ENCODE measurements at places on chromosomes 3 and 15.
A peak's percentile ranks its signal among the peaks of the same experiment; 100 is the strongest.

DNA sequence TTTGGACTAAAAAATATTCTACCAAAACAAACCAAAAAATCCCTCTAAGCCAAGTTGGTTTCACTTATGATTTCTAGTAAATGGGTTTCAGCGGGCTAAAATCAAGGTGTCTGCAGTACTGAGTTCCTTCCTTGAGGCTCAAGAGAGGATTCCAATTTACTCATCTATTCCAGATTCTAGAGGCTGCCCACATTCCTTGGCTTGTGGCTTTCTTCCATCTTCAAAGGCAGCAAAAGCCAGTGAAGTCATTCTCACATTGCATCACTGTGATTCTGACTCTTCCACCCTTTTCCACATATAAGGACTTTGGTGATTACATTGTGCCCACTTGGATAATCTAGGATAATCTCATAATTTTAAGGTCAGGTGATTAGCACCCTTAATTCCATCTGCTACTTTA lies 48.1 kb downstream of the DPPA2 start:
- DNase-seq: no peak

- DNase-seq: no peak
Measured at GRCh38 chr15:39605146-39605545, 24.3 kb downstream of the THBS1 start.

GRCh38 chr3:72580900-72581299 lies 267.3 kb downstream of the SHQ1 start:
- DNase-seq: no peak

GRCh38 chr15:62749036-62749815 lies 293.3 kb upstream of the TPM1 start:
- DNase-seq: no peak

DNA sequence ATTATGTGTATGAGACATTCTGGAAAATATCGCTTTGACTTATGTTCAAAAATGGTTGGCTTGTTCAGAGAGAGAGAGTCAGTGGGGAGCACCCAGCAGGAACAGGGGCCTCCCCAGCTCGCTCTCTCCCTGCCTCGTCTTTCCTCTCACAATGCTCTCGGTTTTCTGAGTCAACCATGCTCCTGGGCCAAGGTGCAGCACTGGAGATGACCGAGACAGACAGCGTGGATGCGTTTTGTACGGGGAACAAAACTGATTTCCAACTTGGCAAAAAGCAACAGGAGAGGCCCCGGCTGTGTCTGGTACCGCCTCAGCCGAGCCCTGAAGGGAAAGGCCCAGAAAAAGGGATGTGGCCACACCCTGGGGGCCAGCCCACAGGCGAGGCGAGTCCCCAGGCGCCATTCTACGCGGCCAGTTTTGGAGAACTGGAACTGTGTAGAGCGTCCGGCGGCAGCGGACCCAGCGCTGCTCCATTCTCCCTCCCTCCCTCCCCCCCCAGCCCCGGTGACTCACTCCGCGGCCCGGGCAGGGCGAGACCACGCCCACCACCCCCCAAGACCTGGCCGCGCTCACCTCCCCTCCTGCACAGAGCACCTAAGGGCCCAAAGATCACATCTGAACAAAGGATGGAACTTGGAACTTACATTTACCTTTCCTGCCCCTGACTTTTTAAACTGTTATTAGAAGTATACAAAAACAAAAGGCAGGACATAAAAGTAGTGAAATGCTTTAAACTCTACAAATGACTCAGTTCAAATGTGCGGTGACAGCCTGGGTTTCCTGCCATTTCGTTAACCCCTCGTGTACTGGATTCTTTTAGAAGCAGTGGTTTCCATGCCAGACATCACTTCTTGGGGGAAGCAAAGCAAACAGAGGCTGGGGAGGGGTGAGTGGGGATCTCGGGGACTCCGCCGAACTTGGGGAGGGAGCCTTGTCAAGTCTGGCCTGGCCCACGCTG lies 12.7 kb downstream of the ATP10A start:
- peak; percentile 70 for DNase-seq

GRCh38 chr3:172179680-172180399 lies 140.5 kb downstream of the FNDC3B start:
- no peak for DNase-seq

- no peak for DNase-seq
Measured at GRCh38 chr15:44801364-44801763, 65.0 kb downstream of the TRIM69 start.

DNA sequence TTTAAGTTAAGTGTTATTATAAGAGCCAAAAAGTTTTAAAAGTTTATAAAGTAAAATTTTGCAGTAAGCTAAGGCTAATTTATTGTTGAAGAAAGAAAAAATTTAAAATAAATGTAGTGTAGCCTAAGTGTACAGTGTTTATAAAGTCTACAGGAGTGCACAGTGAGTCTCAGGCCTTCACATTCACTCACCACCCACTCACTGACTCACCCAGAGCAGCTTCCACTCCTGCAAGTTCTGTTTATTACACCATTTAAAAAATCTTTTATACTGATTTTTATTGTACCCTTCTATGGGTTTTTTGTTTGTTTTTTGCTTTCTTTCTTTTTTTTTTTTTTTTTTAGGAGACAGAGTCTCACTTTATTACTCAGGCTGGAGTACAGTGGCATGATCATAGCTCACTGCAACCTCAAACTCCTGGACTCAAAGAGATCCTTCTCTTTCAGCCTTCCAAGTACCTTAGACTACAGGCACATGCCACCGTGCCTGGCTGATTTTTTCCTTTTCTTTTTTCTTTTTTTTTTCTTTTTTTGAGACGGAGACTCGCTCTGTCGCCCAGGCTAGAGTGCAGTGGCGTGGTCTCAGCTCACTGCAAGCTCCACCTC lies 25.9 kb downstream of the CSTA start:
- DNase-seq: no peak

GRCh38 chr3:31213869-31214486 lies 318.7 kb upstream of the STT3B start:
- DNase-seq: no peak

GRCh38 chr15:60580650-60581376 lies 101.9 kb upstream of the ICE2 start:
- DNase-seq: peak; percentile 19

Data from stimulated activated naive CD4-positive, alpha-beta T cell treated with Interleukin-2 at 50 U/mL for 16 hours (primary cell).